T-cell (primary cell): ENCODE measurements at places on chromosomes 3 and 15. TPM values are rescaled to one million over a fixed set of nuclear protein-coding genes. Genes with fewer than 3 reads are reported as not detected.

DNA sequence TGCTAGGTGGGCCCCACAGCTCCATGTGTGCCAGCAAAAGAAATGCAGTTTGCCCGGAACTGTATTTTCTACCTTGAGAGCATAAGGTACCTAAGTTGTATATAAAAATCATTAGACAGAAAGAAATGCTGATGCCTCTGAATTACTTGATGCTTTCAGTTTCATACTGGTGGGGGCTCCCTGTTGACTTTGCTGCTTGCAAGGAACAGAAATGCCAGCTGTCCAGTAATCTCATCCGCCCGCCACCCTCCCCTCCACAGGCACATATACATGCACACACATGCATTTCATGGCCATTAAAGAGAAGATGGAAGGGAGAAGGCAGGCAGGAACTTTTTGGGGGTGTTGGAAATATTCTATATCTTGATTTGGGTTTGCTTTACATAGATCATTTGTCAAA lies 38.4 kb downstream of the LIMD1 start:
- no peak for DNase-seq

GRCh38 chr3:182697345-182697919 lies 95.9 kb upstream of the ATP11B start:
- no peak for DNase-seq

HPS3 gene
- total RNA-seq, result 23.5 TPM

GRCh38 chr3:149273096-149273751 lies 51.6 kb upstream of the CP start:
- DNase-seq, result no peak

TRIM59 gene
- total RNA-seq, result 17.7 TPM

DNA sequence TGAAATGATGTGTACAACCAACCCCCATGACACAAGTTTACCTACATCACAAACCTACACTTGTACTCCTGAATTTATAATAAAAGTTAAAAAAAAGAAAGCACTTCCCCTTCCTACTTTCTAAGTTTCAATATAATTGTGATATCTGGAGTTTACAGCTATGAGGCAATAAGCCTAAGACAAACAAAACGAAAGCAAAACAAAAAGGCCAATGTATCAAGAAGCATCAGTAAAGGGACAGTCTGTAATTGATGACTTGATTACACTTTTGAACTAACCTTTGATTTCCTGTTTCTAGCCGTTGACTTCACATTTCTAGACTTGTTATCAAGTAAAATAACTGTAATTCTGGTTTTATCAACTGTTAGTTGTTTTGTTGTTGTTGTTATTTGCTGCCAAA lies 187.5 kb upstream of the CNTN3 start:
- no peak for DNase-seq

ECE2 gene
- not detected for total RNA-seq

DNA sequence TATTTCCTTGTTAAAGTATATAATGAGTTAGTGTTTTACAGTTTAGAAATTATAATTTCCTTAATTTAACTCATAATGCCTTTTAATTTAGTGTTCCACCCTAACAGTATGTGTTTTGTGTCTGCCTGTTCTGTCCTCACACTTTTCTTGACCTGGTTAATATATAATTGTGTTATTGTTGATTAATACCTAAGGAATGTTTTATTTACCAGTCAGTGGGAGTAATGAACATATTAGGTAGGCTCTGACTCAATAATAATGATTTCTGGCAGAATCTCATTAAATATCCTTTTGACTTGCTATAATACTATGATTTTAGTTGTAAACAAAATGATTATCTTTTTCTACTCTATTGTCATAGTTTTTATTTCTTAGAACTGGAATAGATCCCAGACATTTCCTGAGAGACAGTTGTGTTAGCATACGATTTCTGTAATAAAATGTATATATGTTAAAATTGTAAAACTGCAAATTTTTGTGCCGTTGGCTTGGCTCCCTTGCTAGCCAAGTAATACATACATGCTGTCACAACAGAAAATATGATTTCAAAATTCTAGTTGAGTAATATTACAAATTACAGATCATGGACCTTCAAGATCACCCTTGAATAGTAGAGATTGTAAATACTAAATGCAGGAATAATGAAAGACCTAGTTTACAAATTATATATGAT lies 51.9 kb downstream of the RASA2 start:
- no peak for DNase-seq
